ENCODE measurements at places on chromosomes 5 and 9.

DNA sequence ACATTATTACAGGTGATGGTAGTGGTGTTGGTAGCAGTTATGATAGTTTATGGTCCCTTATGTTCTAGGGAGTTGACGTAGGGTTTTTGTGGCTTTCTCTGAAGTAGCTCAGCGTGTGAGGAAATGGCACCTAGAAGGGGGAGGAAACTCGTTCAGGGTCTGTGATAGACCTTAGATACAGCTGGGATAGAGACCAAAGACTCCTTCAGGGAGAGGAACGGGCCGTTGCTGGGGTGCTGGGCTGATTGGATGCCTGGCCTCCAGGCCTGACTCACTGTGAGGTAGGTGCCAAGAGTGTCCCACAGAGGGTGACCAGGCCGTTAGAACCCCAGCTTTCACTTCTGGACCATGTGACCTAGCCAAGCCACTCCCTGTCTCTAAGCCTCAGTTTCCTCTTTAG is 96.6 kb downstream of the DAB2IP start:
- no peak for DNase-seq
- peaks cover 7% of the 10 kb centered on the region for H3K27me3 ChIP-seq
- H3K4me3 ChIP-seq: peak overlapping the region; percentile 74
- H3K36me3 ChIP-seq: no peaks in the 10 kb centered on the region
- peak overlapping the region; percentile 88 for H3K27ac ChIP-seq
- peaks cover 13% of the 10 kb centered on the region for H3K4me1 ChIP-seq

GRCh38 chr5:113053511-113053995 is 77.0 kb downstream of the DCP2 start:
- no peak overlapping the region for H3K27ac ChIP-seq
- H3K4me1 ChIP-seq: peaks cover 9% of the 10 kb centered on the region
- no peak overlapping the region for H3K4me3 ChIP-seq
- no peaks in the 10 kb centered on the region for H3K36me3 ChIP-seq
- DNase-seq: no peak

DNA sequence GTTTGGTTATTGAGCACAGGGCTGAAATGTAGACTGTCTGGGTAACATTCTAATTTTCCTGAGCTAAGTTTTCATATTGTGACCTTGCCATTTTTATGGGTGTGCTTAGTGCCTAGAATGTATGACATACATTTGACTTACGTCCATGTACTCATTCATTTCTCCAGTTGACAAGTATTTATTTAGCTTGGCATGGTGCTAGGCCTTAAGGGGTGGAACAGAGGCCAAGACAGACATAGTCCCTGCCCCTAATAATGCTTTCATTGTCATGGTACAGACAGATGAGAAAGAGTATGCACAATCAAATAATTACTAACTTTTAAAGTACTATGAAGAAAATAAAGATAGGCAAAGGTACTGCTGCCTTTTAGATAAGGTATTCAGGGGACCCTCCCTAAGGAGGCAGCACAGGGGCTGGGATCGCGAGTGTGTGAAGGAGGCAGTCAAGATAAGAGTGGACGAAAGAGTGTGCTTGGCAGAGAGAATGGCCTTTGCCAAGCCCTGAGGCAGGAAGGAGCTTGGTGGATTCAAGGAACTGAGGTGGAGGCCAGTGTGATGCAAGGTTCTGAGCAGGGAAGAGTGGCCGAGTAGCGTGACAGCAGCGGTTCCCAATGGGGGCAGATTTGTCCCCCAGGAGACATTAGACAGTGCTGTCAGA is 128.0 kb downstream of the PIP5K1B start:
- H3K4me3 ChIP-seq: no peak overlapping the region
- no peaks in the 10 kb centered on the region for H3K36me3 ChIP-seq
- H3K4me1 ChIP-seq: no peaks in the 10 kb centered on the region
- no peaks in the 10 kb centered on the region for H3K27me3 ChIP-seq

GRCh38 chr9:2228132-2228531 is 213.0 kb downstream of the SMARCA2 start:
- peaks cover 3% of the 10 kb centered on the region for H3K4me1 ChIP-seq
- DNase-seq: no peak
- no peaks in the 10 kb centered on the region for H3K36me3 ChIP-seq
- H3K4me3 ChIP-seq: no peak overlapping the region

GRCh38 chr9:5459289-5459829 is 9.0 kb downstream of the CD274 start:
- H3K4me1 ChIP-seq: peaks cover 65% of the 10 kb centered on the region
- H3K27me3 ChIP-seq: no peaks in the 10 kb centered on the region
- H3K4me3 ChIP-seq: peak overlapping the region; percentile 87
- H3K27ac ChIP-seq: peak overlapping the region; percentile 96

- no peaks in the 10 kb centered on the region for H3K4me1 ChIP-seq
- no peak for DNase-seq
- H3K27me3 ChIP-seq: no peaks in the 10 kb centered on the region
- no peak overlapping the region for H3K27ac ChIP-seq
- no peak overlapping the region for H3K4me3 ChIP-seq
These were observed 312.8 kb upstream of the CTNND2 start for GRCh38 chr5:12217039-12217438.

GRCh38 chr5:370959-371810 is 49.7 kb downstream of the AHRR start:
- no peak overlapping the region for H3K27ac ChIP-seq
- DNase-seq: peak; percentile 59
- peaks cover 34% of the 10 kb centered on the region for H3K4me1 ChIP-seq
- H3K4me3 ChIP-seq: no peak overlapping the region

- no peaks in the 10 kb centered on the region for H3K27me3 ChIP-seq
- H3K4me1 ChIP-seq: peaks cover 4% of the 10 kb centered on the region
- H3K36me3 ChIP-seq: peaks cover 5% of the 10 kb centered on the region
- no peak for DNase-seq
- no peak overlapping the region for H3K4me3 ChIP-seq
These were observed 43.1 kb downstream of the POLR1E start for GRCh38 chr9:37528652-37529471.

DNA sequence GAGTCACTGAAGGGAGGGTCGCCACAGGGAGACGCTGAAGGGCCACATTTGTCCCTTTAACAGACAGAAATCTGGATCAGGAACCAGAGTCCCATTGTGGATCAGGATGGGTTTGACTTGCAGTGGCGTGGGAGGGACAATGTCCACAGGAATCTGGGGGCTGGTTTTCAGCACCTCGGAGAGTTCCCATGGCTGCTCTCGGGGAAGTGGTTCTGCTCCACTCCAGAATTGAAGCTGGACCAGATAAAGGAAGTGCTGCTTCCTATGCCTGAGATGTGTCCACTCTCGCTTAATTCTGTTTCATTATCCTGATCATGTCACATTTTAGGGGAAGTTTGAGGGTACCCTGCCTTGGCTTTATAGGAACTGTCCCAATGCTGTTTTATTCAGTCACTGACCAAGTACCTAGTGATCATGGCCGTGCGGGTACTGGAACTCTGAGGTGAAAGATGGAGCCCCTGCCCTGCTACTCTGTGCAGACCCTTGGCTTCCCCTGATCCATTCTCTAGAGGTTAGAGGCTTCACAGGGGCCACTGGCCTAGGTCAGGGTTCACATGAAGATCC is 28.7 kb downstream of the ENHO start:
- no peak overlapping the region for H3K4me3 ChIP-seq
- no peak overlapping the region for H3K27ac ChIP-seq
- peak; percentile 60 for DNase-seq
- H3K4me1 ChIP-seq: no peaks in the 10 kb centered on the region
- peaks cover 28% of the 10 kb centered on the region for H3K27me3 ChIP-seq
- no peaks in the 10 kb centered on the region for H3K36me3 ChIP-seq

DNA sequence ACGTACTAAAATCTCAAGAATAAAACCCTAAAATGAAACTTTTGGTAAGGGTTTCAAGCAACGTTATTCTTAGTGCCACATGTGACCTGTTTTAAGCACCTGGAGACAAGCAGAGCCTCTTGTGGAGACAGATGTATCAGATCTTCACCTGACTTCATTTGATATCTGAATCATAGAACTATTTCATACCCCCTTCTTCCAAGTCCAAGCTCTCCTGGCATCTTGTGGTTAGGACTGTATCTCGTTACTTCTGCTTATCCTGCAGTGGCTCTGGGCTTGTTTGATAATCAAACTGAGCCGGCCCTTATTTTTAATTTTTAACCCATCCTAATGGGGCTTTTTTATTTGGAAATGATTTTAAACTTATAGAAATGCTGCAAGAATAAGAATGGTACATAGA is 11.1 kb upstream of the FSD1L start:
- no peaks in the 10 kb centered on the region for H3K4me1 ChIP-seq
- no peak overlapping the region for H3K4me3 ChIP-seq

GRCh38 chr5:175873088-175873454 is 1.7 kb downstream of the CPLX2 start:
- no peak overlapping the region for H3K27ac ChIP-seq
- H3K4me3 ChIP-seq: peak overlapping the region; percentile 19
- peaks cover 72% of the 10 kb centered on the region for H3K27me3 ChIP-seq

- H3K27me3 ChIP-seq: no peaks in the 10 kb centered on the region
- H3K36me3 ChIP-seq: no peaks in the 10 kb centered on the region
- H3K27ac ChIP-seq: no peak overlapping the region
- H3K4me3 ChIP-seq: no peak overlapping the region
- H3K4me1 ChIP-seq: peaks cover 5% of the 10 kb centered on the region
These were observed 140.8 kb upstream of the ZNF608 start for GRCh38 chr5:124887223-124887622.

- DNase-seq: no peak
- peaks cover 5% of the 10 kb centered on the region for H3K27me3 ChIP-seq
These were observed 93.1 kb downstream of the NUDT12 start for GRCh38 chr5:103469288-103470040.

DNA sequence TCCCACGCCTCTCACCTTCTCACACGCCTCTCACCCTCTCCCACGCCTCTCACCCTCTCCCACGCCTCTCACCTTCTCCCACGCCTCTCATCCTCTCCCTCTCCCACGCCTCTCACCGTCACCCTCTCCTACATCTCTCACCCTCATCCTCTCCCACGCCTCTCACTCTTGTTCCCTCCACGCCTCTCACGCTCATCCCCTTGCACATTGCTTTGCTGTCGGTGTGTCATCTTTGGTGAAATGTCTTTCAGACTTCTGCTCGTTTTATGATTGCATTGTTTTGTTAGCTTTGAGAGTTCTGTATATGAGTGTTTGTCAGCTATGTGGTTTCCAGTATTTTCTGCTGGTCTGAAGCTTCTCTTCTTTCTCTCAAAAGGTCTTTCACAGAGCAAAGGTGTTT is 102.7 kb downstream of the EHMT1 start:
- H3K4me1 ChIP-seq: peaks cover 38% of the 10 kb centered on the region
- no peaks in the 10 kb centered on the region for H3K27me3 ChIP-seq
- DNase-seq: no peak
- peaks cover 41% of the 10 kb centered on the region for H3K36me3 ChIP-seq

DNA sequence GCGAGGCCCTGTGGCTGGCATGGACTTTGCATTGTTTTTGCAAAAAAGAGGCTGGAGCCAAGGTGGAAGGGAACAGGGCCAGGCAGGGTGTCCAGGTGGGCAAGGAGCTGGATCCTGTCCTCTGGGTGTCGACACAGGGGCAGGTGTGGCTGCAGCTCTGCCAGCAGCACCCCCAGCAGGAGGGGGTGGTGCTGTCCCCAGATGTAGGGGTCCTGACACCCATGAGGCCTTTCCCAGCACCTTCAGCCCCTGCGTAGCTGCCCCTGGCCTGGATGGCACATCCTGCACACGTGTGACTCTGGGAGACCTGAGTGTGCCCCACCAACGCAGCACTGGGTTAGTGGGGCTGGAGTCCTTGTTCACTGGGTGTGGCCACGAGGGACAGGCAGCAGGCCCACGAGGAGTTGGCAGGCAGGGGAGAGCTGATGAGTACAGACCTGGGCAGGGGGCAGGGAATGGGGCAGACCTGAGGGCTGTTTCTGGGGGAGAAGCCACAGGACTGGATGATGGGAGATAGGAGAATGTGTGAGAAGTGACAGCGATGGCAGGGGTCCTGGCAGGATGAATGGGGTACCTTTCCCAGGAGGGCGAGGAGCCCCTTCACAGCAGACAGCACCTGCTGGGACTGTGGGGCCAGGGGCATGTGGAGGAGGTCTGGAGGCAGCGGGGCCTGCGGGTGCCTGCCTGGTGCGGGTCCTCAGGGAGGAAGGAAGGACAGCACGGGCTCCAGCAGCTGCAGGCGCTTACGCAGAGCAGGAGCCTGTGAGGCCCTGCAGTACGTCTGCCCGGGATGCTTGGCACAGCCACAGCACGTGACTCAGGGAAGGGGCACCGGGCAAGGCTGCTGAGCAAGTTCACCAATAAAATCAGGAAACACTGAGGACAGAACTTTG is 3.6 kb upstream of the RASGEF1C start:
- peaks cover 4% of the 10 kb centered on the region for H3K4me1 ChIP-seq
- peaks cover 6% of the 10 kb centered on the region for H3K36me3 ChIP-seq
- no peak overlapping the region for H3K27ac ChIP-seq
- H3K4me3 ChIP-seq: no peak overlapping the region
- DNase-seq: no peak

All from natural killer cell treated with Interleukin-12 subunit alpha and Interleukin-12 subunit beta and Interleukin-15 and Interleukin-18, amount 100 ng/mL, for 72 hours (primary cell).